ENCODE measurements at places on chromosomes 6 and 20.

DNA sequence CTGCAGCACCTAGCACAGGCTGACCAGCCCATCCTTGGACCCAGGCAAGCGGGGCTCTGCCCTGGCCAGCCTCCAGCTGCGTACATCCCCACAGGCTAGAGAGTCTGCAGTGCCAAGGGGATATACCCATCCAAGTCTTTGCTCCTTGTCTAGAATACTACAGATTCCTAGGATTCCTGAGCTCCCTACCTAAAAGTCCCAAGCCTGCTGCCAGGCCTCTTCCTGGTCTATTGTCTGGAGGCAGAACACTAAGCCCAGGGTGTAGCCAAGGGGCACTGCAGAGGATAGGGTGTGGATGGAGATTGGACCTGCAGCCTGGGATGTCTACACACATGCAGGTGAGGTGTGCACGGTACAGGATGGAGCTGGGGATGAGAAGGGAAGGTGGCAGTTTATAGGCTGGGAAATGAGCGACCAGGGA lies 90.0 kb upstream of the SIRPA start:
- no peak for DNase-seq

DNA sequence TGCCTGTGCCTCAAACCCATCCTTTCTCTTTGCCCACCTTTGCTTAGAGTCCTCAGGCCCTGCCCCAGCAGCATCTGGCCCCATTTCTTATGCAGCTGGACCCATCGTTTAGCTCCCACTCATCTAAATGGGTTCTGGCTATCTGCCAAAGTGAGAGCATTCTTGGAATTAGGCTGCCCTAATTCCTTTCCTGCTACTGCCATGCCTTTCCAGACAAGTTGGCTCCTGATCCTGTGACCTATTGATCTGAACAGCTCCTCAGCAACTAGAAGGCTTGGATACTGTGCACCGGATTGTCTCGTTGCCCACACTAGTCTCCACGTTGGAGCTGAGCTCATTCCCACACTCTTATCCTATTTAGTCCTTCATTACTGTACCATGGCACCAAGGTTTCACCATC lies 22.9 kb downstream of the DZANK1 start:
- no peak for DNase-seq

DNA sequence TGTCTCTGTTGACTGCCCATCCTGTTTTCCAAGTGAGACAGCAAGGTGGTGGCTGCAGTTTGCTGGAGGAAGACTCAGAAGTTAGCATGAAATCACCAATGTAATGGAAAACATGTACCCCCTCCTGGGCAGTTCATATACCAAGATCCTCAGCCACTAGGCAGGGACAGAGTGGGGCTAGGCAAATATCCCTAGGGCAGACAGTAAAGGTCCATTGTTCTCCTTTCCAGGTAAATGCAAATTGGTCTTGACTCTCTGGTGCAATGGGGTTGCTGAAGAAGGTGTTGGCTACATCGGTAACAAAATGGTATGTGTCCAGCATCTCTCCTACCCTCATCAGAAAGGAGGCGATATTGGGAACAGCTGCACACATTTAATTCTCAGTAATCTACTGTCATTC lies 233.6 kb upstream of the SOX4 start:
- no peak for DNase-seq

GRCh38 chr20:1187605-1188171 lies 2.9 kb upstream of the TMEM74B start:
- no peak for DNase-seq

GRCh38 chr6:87922947-87923330 lies 124.7 kb upstream of the SPACA1 start:
- DNase-seq = no peak

DNA sequence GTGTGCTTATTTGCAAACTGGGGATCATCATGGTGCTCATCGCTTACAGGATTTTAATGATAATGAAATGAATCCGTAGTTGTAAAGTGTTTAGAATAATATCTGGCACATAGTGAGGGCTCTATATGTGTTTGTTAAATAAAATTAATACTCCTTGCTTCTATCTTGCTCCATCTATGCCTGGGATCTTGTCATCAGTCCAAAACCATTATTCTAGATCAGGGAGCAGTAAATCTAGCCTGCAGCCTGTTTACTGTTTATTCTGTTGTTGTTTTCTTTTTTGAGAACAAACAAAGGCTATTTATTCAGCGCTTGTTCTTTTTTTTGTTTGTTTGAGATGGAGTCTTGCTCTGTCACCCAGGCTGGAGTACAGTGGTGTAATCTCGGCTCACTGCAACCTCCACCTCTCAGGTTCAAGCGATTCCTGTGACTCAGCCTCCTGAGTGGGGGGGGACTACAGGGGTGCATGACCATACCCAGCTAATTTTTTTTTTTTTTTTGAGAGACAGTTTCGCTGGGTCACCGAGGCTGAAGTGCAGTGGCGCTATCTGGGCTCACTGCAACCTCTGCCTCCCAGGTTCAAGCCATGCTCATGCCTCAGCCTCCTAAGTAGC lies 8.1 kb downstream of the ACOT8 start:
- DNase-seq = no peak

GRCh38 chr6:82645536-82646230 lies 282.1 kb downstream of the TPBG start:
- DNase-seq = no peak

- DNase-seq = no peak
Measured at GRCh38 chr20:63150911-63151531, 64.9 kb downstream of the YTHDF1 start.

- peak; percentile 52 for DNase-seq
Measured at GRCh38 chr20:3172933-3173609, at the start of gene LZTS3. LZTS3 (minus strand) TSS chr20:3173549; CDS start chr20:3167163, 6,386 bp downstream.

GRCh38 chr6:23533311-23533710 lies 592.7 kb upstream of the NRSN1 start:
- DNase-seq = no peak

DNA sequence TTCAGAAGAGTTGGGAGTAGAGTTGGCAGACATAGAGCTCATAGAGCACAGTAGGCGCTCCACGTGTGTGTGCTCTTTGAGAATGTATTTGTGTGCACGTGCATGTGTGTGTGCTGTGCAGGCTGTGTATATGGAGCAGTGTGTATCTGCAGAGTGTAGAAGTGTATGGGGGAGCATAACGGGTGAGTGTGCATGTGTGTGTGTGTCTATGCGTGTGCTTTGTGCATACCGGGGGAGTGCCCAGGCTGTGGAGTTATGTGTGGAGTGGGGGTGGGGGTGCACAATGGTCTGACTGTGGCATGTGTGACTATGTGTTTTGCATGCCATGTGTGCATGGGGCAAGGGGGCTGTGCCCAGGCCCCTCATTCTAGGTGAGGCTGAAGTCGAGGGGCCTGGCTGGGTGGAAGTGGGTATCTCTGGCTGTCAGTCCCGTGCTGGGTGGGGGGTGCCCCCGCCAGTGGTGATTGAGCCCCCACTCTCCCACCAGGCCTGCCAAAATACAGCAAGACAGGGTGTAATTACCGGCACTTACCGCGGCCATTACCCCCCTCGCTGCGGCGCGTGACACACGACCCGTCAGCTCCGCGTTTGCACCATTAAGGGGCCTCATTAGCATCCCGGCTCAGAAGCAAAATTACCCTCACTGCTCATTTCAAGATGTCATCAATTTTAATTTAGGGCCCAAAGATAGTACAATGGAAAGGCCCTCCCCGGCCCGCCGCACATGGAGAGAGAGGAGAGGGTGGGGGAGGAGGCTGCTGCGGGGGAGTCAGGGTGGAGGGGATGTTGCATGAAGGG lies 39.1 kb downstream of the MDFI start:
- DNase-seq = no peak

DNA sequence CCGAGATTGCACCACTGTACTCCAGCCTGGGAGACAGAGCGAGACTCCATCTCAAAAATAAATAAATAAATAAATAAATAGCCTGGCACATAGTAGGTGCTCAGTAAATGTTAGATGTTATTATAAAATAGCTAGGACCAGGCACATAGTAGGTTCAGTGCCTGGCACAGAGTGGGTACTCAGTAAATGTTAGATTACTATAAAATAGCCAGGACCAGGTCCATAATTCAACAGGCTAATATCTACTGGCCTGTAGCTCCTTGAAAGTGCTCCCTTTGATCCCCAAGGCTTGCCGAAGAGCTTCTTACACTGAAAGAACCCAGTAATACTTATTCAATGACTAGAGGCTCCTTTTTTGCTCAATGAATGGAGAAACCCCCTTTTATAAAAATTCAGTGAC lies 215.1 kb upstream of the ZNF217 start:
- no peak for DNase-seq

DNA sequence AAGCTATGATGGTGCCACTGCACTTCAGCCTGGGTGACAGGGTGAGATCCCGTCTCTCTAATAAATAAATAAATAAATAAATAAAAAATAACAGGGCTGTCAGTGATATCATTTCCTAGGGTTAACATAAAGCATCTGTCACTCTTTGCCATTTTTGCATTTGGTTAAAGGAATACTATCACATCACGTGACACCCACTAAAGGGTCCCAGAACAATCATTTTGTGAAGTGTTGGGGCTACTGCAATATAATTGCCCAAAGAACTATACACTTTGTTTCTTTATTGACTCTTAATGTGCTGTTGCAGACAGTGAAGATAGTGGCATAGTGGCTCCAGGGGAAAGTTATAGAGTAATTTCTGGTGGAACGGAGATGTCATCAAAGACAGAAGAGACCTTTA lies 176.5 kb upstream of the MMS22L start:
- DNase-seq = no peak

- DNase-seq = no peak
Measured at GRCh38 chr6:129124347-129124746, 241.4 kb downstream of the LAMA2 start.

DNA sequence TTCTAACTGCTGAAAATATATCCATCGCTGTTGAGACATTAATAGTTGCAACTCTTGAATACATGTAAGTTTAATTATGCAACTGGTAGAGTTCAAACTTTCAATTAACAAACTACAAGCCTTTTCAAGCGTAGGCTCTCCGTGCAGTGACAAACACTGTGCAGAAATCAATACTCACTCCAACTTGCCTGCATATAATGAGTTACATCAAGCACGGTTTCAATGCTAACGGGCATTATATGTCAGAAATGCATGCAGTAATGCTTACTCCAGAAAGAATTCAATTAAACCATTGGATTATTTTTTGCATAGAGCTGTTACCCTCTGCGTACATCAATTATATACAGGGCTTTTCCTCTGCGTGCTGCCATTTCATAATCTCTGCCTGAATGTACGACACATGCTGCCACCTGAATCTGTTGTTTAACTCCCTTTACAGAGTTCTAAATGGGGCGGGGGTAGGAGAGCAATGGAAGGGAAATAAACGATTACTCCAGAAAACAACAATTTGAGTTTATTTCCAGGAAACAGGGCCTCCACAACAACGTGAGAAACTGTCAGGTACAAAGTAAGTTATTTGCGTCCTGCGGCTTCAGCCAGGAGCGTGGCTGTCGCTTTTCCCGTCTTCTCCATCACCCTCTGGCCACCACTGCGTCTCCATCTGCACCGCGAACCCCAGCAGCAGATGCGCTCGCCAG lies 1.8 kb downstream of the PTPRK start:
- DNase-seq = no peak

DNA sequence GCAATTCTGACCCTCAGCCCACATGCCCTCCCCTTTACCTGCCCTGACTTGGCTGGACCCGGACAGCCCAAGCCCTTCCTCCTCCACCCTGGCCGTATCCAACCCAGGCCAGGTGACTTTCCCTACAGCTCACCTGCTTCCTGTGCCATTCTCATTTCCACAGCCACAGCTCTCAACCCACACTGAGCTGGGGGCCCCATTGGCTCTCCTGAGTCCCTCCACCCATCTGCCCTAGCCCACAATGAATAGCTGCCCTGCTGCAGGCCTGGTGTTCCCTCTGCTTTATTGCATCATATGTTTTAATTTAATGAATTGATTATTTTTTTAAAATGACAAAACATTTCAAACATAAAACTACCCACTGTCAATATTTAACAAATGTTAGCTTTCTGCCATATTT lies 118.5 kb upstream of the BACH2 start:
- DNase-seq = no peak

DNA sequence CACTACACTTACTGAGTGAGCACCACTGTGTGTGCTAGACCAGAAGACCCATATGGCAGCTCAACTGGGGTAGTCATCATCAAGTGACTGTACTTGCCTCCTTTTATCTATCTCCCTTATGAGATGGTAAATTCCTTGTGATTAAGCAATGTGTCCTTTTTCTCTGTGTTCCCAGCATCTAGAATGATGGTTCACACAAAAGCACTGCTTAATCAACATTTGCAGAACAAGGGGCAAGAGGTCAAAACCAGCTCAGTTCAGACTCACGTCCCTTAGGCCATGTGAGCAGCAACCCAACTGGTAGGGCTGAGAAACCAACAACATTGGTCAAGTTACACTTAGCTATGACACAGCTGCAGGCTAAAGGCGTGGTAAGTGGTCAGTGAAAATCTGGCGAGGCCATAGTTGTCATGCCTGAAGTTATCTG lies 10.0 kb downstream of the TRAM2 start:
- DNase-seq = no peak

DNA sequence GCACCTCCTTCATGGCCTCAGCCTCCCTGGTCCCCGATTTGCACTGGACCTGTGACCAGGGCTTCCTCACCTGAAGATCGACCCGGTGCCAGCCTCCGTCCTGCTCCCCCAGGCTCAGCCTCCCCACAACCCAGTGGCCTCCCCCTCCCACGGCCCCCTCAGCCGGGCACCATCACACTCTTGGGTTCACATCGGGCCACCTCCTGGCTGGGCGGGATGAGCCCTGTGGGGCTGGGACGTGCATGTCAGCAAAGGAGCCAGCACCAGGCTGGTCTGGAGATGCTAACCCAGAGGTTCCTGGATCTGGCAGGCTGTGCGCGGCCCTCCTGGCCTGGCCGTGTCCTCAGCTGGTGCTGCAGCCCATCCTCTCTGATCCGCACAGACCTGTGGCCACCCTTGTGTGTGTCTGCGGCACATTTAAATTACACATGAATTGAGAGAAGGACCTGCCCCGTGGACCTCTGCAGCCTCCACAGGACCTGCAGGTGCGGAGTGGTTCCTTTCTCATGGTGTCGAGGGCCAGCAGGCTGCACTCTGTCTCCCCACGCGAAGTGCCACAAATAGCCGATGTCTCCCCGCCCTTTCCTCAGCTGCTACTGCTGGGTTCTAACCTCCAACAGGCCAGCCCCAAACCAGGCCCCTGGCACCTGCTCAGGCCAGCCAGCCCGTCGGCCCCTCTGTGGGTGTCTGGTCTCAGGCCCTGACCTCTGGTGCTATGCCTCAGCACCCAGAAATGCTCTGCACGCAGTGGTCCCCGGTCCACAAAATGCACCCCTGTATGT lies 237.5 kb downstream of the ERMARD start:
- DNase-seq = no peak

DNA sequence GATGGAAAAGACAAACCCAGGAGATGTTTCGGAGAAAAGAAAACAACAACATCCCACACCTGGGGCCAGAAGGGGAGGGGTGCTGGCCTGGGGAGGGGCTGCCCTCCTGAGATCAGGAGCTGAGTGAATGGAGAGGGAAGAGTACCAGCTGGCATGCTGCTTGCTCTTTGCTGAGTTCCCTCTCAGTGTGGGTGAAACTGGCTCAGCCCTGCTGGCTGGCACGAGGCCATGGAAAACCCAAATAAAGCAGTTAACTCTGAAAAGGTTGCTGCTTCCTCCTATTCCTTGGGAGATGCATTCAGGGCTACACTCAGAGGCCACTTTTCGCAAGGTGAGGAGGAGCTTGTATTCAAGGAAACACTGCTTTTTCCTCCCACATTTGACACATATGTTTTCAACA lies 8.0 kb upstream of the KCNK16 start:
- no peak for DNase-seq

GRCh38 chr6:14713966-14714631 lies 531.8 kb upstream of the JARID2 start:
- DNase-seq = no peak
